ENCODE measurements at places on chromosomes 16 and 17. TPM values are rescaled to one million over a fixed set of nuclear protein-coding genes. Genes with fewer than 3 reads are reported as not detected.

DNA sequence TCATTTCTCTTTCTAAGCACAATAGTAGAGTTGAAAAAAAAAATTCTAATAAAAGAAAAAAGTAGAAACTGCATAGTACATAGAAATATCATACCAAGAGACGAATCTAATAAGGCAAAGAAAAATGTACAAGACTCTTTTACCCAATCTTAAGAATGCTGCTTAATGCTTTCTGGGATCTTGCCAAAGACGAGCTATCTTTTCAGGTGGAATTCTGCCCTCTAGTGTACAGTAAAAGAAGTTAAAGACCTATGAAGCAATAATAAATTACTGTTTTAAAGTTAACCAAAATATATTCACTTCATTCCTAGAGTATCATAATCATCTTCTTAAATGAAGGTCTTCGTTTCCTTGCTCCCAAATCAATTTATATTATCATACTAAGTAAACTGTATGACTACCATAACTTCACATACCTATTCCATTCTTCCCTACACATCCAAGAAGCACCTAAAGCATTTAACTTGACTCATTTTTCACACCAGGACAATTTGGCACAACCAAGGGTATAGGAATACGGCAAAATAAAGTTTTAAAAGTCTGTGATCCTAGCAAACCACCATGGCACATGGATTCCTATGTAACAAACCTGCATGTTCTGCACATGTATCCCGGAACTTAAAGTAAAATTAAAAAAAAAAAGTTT, 47.7 kb downstream of the CFDP1 start:
- peak; percentile 73 for DNase-seq

GRCh38 chr16:73025856-73026210, 22.1 kb downstream of the ZFHX3 start:
- no peak for DNase-seq

Gene TBC1D3G
- polyA plus RNA-seq: not detected

DNA sequence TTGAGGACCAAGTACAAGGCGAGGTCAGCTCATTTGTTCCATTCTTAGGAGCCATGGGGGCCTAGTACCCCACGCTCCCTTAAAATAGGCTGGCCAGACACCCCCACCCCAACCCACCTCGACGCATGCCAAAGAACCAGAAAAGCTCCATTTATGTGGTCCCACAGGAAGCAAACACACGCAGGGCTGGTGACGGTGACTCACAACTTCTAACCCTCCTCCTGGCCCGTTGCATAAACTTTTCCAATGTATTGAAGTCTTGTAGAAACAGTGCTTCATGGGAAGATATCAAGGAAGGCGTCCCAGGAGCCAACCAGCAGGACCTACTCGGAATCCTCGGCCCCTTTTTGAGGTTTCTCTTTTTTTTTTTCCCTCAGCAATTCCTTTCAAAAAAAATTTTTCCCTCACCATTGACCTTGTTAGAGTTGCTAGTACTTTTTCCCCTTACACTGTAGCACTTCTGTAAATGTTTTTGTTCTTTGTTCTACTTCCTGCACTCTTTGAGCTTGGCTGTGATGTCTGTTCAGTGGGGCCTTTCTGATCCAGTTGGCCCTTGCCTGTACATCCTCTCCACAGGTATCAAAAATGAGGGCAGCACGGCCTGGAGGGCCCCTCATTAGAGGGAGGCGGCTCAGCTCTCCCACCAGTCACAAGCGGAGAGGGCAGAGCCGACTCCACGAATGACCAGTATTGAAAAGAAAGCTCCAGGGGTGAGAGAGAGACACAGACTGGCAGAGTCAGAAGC, 208.3 kb downstream of the RGS9 start:
- no peak for DNase-seq

DNA sequence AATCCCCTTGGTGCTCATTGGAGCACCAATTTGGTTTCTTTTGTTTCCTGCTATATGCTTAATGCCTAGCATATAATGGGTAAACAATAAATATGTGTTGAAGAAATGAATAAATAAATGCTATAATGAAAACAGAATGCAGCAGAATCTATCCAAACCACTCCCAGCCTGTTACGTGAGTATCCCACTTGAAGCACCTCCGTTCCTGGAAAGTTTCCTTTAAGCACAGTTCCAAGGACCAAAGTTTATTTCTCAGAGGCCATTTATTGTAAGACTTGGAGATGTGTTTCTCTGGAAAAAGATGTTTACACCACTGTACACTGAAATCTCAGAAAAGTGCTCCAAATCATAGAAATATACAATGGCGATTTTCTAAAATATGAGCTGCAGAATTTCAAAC, 187.0 kb downstream of the SOX9 start:
- no peak for DNase-seq

GRCh38 chr17:73733517-73733916, 89.3 kb upstream of the SDK2 start:
- no peak for DNase-seq

- DNase-seq: no peak
These were observed 2.8 kb upstream of the PPP1R27 start for GRCh38 chr17:81837641-81838040.
